ENCODE measurements at places on chromosomes 12 and 14.

- DNase-seq, result no peak
These were observed 60.2 kb downstream of the RFX4 start for GRCh38 chr12:106643000-106643399.

DNA sequence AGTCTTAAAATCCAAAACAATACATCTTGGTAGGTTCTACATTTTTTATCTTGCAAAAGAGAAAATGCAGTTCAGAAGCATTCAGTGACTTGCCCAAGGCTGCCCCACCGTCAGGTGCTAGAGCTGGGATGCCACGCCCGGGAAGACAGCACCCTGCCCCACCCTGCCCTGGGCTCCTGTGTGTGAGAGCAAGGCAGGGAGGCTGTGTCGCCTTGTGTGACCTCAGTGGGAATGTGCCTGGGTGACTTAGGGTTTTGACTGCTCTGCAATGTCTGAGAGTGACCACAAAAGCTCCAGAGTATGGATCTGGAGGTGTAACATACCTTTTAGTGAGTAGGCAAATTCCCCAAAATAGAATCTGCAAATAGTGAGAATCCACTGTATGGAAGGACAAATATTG is 60.0 kb downstream of the AACS start:
- no peak for DNase-seq

- DNase-seq, result no peak
These were observed 25.0 kb upstream of the APPL2 start for GRCh38 chr12:105261010-105261409.

DNA sequence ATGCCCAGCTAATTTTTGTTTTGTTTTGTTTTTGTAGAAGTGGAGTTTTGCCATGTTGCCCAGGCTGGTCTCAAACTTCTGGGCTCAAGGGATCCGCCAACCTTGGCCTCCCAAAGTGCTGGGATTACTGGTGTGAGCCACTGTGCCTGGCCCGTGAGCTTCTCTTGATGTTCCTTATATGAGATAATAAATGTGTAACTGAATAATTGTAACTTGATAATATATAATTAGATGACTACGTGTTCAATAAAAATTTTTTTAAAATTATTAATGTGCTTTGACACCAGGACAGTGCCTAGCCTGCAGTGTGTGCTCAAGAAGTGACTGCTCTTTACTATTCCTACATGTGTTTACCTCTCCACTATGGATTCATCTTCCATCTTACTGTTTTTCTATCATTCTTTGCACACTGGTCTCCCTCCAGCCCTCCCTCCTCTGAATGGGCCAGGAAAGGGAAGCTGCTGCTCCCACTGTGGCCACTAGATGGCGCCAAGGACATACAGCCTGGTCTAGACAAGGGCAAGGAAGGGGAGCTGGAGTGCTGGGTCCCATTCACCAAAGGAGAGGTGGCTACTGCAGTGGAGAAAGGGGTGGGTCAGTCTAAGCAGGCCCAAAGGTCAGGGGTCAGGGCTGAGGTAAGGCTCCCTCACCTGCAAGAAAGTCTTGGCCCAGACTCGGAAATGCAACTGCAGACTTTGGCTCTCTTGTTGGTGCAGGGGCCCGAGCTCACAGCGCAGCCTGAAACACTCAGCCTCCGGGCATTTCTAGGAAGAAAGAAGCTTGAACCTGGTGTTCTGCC is 14.7 kb upstream of the ZNF385A start:
- peak; percentile 90 for DNase-seq

GRCh38 chr14:86575141-86575540 is 1045.2 kb downstream of the FLRT2 start:
- DNase-seq, result no peak
